ENCODE measurements at places on chromosomes 1 and 21.

- DNase-seq: no peak
Measured at GRCh38 chr1:36304521-36304920, 1.6 kb upstream of the SH3D21 start.

- no peak for DNase-seq
Measured at GRCh38 chr1:46425726-46426125, 31.6 kb downstream of the FAAH start.

DNA sequence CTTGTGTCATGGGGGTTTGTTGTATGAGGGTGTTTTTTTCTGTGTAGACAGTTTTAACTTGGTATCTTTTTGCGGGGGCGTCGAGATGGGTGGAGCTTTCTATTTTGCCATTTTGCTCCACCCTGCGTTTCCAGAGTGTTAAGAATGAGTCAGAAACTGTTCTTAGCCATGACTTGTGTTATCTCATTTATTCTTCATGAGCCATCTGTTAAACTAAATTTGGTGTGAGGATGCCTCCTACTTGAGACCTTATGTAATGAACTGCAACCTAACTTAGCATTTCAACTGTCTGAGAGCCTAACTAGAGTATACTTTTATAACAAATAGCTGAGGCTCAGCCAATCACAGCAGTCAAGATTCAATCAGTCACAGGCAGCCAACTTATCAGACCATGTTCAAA, 1873.5 kb downstream of the NCAM2 start:
- DNase-seq: no peak

GRCh38 chr21:44695641-44696040, 1.3 kb upstream of the KRTAP10-12 start:
- no peak for DNase-seq

- no peak for DNase-seq
Measured at GRCh38 chr1:59071289-59071688, 225.6 kb upstream of the FGGY start.

- no peak for DNase-seq
Measured at GRCh38 chr1:198671136-198671535, 32.3 kb downstream of the PTPRC start.

- DNase-seq: no peak
Measured at GRCh38 chr21:34535886-34536285, 23.9 kb upstream of the KCNE1 start.

DNA sequence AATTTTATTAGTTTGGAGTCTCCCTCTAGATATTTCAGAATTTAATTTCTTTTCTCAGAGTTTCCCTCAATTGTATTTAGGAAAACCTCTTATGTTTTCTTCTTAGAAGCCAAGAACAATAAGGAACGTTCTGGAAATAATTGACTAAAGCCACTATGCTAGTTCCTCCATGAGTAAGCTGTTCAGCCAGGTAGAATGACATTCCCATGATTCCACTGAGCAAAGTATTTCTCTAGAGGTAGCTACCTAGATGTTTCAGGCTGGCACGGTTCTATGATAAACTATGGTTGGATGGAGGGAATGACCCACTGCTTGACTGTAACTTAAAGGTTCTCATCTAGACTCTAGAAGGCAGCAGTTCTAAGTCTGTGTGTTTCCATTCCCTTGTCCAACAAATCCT, 62.4 kb downstream of the CLDN17 start:
- DNase-seq: no peak

GRCh38 chr1:85894651-85895050, 186.4 kb upstream of the ZNHIT6 start:
- no peak for DNase-seq

Measured in cortex of kidney (tissue), 1 donor.